Esophagus mucosa (tissue), 1 donor: ENCODE measurements at places on chromosomes 5 and 9. TPM values are rescaled to one million over a fixed set of nuclear protein-coding genes. Genes with fewer than 3 reads are reported as not detected.
A peak's percentile ranks its signal among the peaks of the same experiment; 100 is the strongest.

Gene SLC4A9
- total RNA-seq = 0.08 TPM

Gene UGT3A1
- total RNA-seq = not detected

Gene KCNIP1
- not detected for total RNA-seq

DNA sequence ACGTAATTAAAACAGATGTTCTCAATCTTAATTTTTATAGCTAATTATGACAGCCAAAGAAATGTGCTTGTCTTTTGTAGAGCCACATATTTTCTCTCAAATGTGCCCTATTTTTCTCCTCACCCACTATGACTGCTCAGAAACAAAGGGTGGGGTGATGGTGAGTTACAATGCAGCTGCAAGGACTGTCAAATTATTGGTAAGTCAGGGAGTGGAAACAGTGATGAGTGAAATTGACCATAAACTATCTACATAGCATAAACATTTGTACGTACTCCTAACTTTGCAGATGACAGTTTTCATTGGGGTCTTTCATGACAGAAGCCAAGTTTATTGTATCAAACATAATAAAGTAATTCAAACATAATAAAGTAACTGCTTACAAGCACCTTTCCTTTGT is 215.9 kb downstream of the MCTP1 start:
- no peak for ATAC-seq

GRCh38 chr5:133884569-133885311 is 83.7 kb downstream of the C5orf15 start:
- ATAC-seq = no peak

DNA sequence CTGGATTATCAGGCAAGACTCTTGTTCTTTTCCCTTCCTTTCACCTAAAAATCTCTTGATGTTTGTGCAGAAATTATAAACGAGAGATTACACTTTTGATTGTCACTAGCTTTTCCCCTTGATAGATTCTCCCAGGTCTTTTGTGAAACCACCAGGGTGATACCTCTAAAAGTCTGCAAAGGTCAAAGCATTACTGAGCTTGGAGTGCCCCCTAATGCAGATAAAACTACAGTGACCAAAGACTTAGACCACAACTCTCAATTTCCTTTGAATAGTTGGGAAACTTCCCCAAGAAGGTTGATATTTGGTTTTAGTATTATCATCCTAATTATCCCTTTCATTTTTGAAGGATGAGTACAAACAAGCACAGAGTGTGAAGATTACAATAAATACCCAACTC is 173.1 kb downstream of the CYLC2 start:
- ATAC-seq = no peak

- no peak for ATAC-seq
These were observed 39.0 kb downstream of the ADAMTS12 start for GRCh38 chr5:33852837-33853236.

- no peak for ATAC-seq
These were observed 26.6 kb downstream of the PTPDC1 start for GRCh38 chr9:94110821-94111252.

GRCh38 chr9:119458068-119458467 is 88.8 kb upstream of the BRINP1 start:
- ATAC-seq = no peak

- ATAC-seq = no peak
These were observed 290.1 kb upstream of the CDH9 start for GRCh38 chr5:27328480-27328879.

- ATAC-seq = peak; percentile 1
These were observed 44.9 kb upstream of the STXBP1 start for GRCh38 chr9:127567035-127567729.

DNA sequence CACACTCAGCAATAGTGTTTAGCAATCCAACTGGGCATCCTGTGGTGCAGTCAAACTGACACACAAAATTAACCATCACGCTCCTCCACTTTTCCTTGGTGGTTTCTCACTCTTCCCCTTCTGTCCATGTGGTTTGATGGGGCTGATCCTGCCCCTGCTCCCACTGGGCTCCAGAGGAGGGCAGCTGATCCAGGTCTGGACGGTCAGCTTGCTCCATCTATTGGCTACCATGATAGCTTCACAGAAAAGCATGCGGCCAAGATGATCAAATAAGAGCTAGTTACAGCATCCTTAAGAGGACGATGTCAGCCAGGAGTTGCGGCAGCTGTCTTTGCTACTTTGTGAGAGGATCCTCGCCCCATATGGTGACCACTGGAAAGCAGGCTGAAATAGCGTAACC is 29.6 kb upstream of the RANBP17 start:
- ATAC-seq = no peak
